ENCODE measurements at places on chromosomes 16 and 17. TPM values are rescaled to one million over a fixed set of nuclear protein-coding genes. Genes with fewer than 3 reads are reported as not detected.

Gene ACSF3
- 36.7 TPM for polyA plus RNA-seq

DNA sequence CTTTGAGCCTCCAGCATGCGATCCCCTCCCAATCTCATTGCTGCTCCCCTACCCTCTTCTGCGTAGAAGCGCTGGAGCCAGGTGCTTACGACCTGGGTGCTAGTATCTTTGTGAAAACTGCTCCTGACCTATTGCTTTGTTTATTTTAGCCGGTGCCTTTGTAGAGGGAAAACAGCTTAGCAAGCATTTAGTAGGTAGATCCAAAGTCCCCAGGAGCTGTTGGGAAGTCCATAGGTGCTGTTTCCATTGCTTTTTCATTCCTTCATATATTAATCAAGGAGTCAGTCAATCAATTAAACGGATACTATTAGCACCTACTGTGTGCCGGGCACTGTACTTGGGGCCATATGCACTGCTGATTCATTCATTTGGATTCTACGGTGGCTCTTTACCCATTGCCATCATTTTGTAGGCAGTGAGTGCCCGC is 497.6 kb downstream of the WWOX start:
- no peak for DNase-seq

DNA sequence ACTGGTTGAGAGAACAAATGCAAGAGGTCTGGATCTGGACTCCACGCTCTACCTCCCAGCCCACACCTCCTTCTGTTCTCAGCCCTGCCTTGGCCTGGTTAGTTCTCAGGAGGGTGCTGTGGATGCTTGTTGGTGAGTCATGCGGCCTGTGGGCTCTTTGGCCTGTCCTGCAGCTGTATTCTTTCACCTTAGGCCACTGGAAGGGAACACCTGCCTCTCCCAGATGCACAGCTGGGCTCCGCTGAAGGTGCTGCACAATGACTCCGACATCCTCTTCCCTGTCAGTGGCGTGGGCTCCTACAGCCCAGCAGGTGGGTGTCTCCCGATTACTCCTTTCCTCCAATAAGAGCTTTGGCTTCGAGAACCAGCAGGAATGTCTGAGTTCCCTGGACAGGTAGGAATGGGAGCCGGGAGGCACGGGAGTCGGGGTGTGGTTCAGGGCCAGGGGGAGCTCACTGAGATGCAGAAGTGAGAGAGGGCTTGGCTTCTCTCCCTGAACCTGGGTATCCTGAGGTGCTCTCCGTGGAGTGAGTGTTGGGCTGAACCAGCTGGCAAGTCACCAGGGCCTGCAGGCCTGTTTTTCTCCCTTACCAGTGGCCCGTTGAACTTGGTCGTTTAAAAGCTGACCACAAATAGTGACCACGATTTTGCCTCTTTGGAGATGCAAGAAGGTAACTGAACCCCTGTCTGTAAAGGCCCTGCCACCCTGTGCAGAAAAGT is 85.0 kb downstream of the SNX29 start:
- DNase-seq: no peak

GRCh38 chr16:25868706-25869370 is 177.1 kb downstream of the HS3ST4 start:
- no peak for DNase-seq

DNA sequence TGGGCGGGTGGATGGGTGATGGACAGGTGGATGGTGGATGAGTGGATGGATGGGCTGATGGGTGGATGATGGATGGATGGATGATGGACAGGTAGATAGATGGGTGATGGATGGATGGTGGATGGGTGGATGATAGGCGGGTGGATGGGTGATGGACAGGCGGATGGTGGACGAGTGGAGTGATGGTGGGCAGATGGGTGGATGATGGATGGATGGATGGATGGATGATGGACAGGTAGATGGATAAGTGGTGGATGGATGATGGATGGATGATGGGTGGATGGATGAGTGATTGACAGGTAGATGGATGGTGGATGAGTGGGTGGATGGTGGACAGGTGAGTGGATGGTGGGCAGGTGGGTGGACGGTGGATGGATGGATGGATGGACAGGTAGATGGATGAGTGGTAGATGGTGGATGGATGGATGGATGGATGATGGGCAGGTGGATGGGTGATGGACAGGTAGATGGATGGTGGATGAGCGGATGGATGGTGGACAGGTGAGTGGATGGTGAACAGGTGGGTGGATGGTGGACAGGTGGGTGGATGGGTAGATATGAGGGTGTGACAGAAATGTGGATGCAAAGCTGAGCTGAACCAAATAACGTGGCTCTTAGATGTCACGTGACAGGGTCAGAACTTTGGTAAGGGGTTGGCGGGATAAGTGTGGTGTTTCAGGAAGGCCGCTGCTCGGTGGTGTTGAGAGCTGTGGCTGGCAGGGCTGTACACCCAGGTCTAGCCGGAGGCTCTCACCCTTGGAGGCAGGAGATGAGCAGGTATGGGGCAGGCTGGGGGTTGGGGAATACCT is 234.3 kb upstream of the CIBAR2 start:
- no peak for DNase-seq

DNA sequence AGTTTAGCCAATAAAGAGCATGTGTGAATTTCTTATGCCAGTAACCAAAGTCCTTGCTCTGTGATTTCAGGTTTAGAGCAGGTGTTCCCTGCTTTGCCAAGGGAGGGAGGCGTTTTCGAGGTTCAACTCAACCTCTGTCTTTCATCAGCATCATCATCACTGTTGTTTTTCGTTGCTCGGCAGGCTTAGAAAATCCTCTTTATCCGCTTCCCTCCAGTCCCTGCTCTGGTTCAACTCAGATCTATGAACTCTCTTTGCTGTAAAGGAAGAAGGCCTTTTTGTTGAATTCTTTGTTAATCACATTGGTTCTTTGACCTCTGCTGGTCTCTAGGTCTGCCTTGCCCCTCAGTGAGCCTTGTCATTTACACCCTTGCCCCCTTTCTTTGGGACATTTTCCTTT is 243.9 kb upstream of the RBFOX1 start:
- DNase-seq: no peak

DNA sequence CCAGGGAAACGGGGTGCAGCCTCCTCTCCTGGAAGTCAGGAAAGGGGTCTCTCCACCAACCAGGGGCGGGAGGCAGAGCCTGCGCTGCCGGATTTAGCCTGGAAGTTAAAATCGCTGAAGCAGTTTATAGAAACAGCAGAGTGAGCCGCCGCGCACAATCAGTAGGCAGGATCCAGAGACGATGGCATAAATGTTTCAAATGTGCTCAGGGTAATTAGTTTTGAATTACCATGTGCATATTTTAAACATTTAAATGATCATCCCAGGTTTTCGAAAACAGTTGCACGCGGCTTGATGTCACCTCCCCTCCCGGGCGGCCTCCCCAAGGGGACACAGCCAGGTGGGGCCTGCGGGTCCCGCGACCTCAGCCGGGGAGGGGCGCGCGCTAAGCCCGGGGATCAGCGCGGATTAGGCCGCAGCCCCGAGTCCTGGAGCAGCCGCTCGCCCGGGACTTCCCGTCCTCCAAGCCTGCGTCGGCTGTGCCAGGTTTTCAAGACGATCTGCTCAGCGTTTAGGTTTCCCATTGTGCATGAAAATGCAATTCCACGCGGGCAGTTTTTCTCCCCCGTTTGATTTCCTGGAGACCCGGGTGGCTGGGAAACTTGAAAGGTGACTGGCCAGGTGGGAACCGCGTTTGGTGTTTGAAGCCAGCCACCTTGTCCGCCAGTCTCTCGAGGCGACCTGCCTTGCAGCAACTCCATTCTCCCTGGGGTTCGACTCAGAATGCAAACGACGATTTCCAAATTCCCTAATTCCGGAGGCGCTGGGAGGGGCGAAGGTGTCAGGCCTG is 78.3 kb downstream of the RPA1 start:
- peak; percentile 79 for DNase-seq

DNA sequence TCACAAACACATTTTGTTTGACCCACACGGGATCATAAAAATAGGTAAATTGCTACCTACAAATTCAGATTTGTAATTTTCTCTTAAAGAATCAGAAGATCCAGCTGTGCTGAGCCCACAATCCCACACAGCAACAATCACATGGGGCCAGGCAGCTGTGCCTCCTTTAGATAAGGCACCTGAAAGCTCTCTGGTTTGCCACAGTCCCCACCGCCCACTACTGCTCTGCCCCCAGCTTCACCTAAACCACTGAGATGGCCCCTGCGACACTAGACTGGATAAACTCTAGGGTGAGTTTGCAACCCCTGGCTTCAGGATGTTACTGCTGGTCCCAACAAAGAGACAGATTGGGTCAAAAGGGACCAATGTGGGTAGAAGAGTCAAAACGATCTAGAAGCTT is 96.8 kb downstream of the GSG1L start:
- no peak for DNase-seq

DNA sequence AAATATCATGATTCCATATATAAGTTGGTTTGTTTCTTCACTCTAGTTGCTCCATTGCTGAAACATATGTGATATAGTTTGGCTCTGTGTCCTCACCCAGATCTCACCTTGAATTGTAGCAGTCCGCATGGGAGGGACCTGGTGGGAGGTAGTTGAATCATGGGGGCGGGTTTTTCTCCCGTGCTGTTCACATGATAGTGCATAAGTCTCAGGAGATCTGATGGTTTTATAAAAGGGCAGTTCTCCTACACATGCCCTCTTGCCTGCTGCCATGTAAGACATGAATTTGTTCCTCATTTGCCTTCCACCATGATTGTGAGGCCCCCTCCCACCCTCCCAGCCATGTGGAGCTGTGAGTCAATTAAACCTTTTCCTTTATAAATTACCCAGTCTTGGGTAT is 915.5 kb downstream of the KCNJ2 start:
- no peak for DNase-seq

GRCh38 chr17:66637491-66637890 is 197.4 kb upstream of the CACNG5 start:
- no peak for DNase-seq

Gene CCDC40
- polyA plus RNA-seq: 10.5 TPM

DNA sequence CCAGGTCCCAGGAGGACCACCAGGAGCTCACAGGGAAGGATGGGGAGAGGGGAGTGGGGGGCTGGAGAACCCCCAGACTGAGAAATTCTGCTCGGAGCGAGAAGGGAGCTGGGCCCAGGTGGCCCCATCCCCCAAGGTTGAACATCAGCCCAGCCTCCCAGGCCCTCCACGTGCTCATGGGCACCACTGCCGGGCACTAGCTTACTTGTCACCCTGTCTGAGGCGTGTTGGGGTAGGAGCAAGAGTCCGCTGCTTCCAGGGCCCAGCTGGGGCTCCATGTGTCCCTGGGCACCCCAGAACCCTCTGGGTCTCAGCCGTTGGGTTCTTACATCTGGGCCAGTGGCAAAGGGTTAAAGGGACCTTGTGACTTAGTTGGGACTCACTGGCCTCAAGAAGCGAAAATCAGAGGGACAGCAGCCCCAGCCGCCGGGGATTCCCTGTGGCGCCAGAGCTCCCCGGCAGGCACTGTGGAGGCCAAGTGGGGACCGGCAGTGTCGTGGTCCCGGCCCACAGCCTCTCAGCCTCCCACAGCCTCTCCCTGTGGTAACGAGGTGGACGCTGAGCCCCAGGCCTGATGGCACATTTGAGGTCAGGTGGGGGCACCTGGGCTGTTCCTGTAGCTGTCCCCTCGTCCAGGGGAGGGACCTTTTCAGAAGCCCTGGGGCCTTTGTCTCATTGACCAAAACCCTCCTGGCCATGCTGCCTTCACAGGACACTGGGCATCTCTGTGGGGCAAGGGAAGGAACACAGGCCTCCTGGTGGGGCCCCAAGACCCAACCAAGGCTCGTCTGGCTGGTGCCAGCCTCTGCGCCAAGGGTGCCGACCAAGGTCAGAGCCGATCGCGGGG is 33.7 kb upstream of the CDH15 start:
- DNase-seq: peak; percentile 60

- DNase-seq: no peak
These were observed 15.7 kb downstream of the SLC52A1 start for GRCh38 chr17:5019475-5019956.

Gene KRTAP2-2
- polyA plus RNA-seq: not detected

- DNase-seq: no peak
These were observed 37.1 kb downstream of the AMFR start for GRCh38 chr16:56388209-56388608.

GRCh38 chr16:48942996-48943395 is 333.0 kb upstream of the N4BP1 start:
- DNase-seq: no peak

DNA sequence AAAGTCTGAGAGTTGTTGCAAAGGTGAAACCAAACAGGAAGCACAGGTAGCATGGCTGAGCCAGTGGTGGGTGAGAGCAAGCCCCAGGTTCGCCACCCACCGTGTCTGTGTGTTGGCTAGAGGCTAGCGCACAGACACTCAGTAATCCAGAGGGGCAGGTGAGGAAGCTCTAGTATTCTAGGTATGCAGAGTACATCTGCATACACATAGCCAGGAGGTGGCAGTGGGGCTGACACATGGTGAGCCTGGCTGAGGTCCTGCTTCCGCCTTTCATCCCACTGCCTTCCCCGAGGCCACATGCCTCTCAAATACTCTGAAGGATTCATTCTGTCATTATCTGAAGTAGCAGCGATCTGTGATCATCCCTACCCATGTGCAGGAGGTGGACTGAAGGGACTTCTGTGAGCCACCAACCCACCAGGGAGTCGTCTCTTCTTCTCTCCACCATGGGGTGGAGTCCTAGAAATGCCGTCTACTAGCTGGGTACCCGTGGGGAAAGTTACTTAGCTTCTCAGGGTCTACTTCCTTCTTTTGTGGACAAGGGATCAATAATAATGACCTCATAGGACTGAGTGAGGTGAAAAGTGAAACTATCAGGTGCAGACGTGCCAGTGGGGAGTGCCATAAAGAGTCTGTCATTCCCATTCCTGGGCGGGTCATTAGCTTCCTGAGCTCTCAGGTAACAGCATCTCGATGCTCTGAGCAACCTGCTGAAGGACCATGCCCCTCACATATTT is 36.0 kb upstream of the ICAM2 start:
- no peak for DNase-seq

Gene C16orf74
- 10.6 TPM for polyA plus RNA-seq

Gene WFIKKN2
- 1.1 TPM for polyA plus RNA-seq

Gene TEPSIN
- 18.5 TPM for polyA plus RNA-seq

DNA sequence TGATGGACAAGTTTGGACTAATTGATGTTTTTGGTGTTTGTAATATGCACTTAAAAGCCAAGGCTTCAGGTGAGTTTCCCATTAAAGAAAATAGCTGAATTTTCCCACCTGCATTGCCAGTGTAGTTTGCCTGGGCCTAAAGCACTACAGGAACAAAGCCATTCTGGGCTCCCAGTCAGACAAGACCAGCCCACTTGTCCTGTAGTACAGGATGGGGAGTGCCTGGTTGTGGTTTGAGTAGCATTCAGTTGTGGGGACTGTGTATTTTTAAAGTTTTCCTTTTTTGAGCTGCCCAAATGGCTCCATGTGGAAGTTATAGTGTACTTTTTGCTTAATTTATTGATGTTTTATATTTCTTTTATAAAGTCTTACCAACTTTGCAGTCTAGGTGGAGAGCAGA is 91.7 kb downstream of the TANGO6 start:
- no peak for DNase-seq

- no peak for DNase-seq
These were observed 43.8 kb upstream of the SMPD3 start for GRCh38 chr16:68492151-68492542.

Gene FOXC2
- polyA plus RNA-seq: 0.81 TPM

- no peak for DNase-seq
These were observed 1.1 kb downstream of the CCL4 start for GRCh38 chr17:36104701-36105181.

Gene CTRB2
- polyA plus RNA-seq: not detected

All from left lung (tissue), 14 donors.